IPS DF 6.9 (cell line): ENCODE measurements at places on chromosomes 3 and 15.

GRCh38 chr15:87614704-87615103 is 641.8 kb downstream of the NTRK3 start:
- no peaks in the 10 kb centered on the region for H3K27me3 ChIP-seq
- no peak for DNase-seq
- H3K4me1 ChIP-seq, result no peaks in the 10 kb centered on the region
- H3K27ac ChIP-seq, result no peak overlapping the region
- H3K36me3 ChIP-seq, result no peaks in the 10 kb centered on the region

DNA sequence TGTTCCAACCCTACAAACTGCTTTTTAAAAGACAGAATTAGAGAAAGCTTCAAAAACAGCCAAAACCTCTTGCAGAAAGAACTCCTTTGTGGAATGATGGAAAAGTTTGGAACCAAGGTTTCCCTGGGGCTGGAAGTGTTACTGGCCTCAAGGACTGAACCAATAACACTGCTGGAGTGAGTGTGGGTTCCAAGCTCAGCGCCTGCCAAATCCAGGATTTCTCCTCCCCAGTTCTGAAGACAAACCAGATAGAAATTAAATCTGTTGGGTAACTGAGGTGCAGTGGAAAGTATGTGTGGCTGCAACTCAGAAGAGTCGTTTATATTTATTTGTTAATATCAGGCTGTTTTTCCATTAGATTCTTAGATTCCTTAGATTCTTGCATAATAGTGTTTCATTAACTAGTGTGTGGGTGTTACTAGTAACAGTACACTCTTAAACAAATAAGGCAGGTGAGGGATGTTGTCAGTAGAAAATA is 66.5 kb upstream of the FNDC3B start:
- H3K27ac ChIP-seq, result no peak overlapping the region
- no peaks in the 10 kb centered on the region for H3K27me3 ChIP-seq
- H3K4me1 ChIP-seq, result no peaks in the 10 kb centered on the region; the same call in 1 of the 2 replicates
- no peak for DNase-seq
- no peaks in the 10 kb centered on the region for H3K36me3 ChIP-seq

DNA sequence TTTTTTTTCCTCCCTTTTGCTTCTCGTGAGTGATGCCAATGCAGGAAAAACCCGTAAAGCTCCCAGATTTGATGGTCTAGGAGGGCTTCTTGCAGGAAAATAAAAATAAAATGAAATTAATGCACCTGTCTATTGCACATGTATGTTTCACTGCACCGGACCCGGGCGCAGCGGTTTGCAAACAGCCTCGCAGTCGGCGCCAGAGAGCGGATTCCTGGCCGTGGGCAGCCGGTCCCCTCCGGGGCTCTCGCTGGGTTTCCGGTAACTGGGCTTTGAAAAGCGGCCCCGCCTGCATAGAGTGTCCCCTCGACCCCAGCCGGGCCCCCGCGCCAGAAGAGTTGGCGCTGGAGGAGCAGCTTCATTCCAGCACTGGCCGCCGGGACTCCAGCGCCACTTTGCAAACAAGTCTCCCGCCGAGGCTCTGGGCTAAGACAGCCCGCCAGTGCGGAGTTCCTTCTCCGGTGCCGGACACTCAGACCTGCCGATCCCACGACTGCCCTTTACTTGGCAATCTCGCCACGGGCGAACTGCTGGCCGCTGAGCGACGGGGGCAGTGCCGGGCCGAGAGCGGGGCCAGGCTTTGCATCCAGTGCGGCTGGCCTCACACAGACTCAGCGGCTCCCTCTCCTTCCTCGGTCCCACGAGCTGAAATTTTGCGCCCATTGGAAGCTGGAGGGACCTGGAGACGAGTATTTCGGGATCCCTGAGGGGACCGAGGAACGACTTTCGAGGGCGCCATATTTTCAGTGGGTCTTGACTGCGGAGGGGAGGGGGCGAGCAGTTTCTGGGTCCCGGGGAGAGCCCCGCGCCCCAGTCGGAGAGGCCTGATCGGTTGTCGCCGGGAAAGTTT is 225.9 kb upstream of the C2CD4B start:
- peak overlapping the region; percentile 91 for H3K4me3 ChIP-seq
- no peak overlapping the region for H3K27ac ChIP-seq
- H3K4me1 ChIP-seq, result no peaks in the 10 kb centered on the region
- H3K36me3 ChIP-seq, result no peaks in the 10 kb centered on the region
- no peak for DNase-seq

DNA sequence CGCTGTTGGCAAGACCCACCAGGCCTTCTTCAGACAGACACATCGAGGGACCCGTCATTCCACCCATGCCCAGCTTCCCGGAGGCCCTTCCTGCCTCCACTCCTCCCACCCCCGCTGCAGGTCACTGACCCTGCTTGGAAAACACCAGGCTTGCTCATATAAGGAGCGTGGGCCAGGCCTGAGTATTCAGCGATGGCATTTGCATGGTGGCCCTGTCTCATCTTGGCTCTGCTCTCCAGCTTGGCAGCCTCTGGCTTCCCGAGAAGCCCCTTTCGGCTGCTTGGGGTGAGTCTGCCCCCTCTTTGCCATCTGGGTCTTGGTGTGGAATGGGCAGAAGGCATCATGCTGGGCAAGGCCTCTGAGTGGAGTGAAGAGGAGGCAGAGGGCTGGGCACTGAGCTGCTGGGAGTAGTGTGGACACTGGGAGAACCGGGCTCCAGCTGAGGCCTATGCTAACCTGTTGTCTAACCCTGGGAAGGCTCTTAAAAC is at the start of gene ITIH3:
TSS of gene ITIH3 (plus strand) at position 185 of the 488 bp plus-strand sequence. CDS start at position 193, 8 bp downstream.
- no peak within 1 kb of the TSS for H3K27ac ChIP-seq
- DNase-seq, result no peak
- no peak within 1 kb of the TSS for H3K4me3 ChIP-seq
- H3K27me3 ChIP-seq, result no peaks in the 10 kb centered on the region
- 0 out of 2 replicates have a peak, but pooled peaks cover 2% of the 10 kb centered on the region for H3K4me1 ChIP-seq
